Glomerular endothelial cell (primary cell): ENCODE measurements at places on chromosomes 4 and X. TPM values are rescaled to one million over a fixed set of nuclear protein-coding genes. Genes with fewer than 3 reads are reported as not detected.

Gene CXCL3
- total RNA-seq, result 4.3 and 21.2 TPM in 2 replicates

Gene RNF175
- total RNA-seq, result not detected in 2 replicates

Gene GC
- total RNA-seq, result not detected in 2 replicates

Gene HHIP
- total RNA-seq, result 21.0 and 143 TPM in 2 replicates

Gene CABS1
- total RNA-seq, result not detected in 2 replicates

Gene RIBC1
- total RNA-seq, result 2.3 TPM in 1 of 2 replicates, not detected in the other

Gene TREX2
- total RNA-seq, result 1.4 and 3.2 TPM in 2 replicates

- no peak for DNase-seq
Observed at GRCh38 chr4:120352739-120353138, 286.1 kb upstream of the MAD2L1 start.

- DNase-seq, result no peak
Observed at GRCh38 chr4:96598465-96598864, 758.6 kb downstream of the PDHA2 start.

GRCh38 chr4:114729068-114729738, 130.6 kb downstream of the UGT8 start:
- no peak for DNase-seq

- DNase-seq, result no peak
Observed at GRCh38 chrX:27619975-27620374, 29.8 kb downstream of the DCAF8L2 start.

DNA sequence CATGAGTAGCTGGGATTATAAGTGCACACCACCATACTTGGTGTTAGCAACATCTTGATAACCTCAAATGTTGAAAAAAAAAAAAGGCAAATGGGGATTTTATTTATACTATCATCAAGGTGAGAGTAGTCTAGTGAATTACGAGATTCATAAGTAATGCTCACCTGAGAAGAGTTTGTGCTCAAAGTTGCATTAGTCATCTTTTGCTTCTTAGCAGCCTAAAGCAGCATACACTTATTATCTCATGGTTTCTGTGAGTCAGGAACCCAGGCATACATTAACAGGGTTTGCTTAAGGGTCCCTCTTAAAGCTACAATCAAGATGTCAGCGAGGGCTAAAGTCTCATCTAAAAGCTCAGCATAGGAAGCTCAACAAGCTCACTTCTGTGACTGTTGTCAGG, 8.2 kb upstream of the EXOSC9 start:
- DNase-seq, result no peak

- DNase-seq, result no peak
Observed at GRCh38 chr4:646460-646859, 21.1 kb downstream of the PDE6B start.

DNA sequence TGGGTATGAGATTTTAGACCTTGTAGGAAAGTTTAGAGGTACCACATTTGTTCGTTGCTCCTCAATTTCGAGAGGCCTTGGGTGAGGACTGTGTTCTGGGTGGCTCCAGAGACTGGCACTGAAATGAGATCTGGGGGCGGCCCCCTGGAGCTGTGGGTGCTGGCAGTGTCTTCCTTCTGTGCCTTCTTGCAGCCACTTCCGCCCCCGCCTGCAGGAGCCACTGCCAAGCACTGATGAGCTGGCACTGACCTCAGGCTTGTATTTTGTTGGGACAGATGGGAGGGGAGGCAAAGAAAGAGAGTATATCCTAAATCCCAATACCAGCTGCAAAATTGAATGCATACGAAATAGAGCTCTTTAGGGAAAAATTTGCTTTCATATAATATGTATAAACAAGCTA, 64.5 kb upstream of the CLDN34 start:
- DNase-seq, result no peak

GRCh38 chr4:185212581-185212980, 3.2 kb downstream of the SNX25 start:
- DNase-seq, result no peak

DNA sequence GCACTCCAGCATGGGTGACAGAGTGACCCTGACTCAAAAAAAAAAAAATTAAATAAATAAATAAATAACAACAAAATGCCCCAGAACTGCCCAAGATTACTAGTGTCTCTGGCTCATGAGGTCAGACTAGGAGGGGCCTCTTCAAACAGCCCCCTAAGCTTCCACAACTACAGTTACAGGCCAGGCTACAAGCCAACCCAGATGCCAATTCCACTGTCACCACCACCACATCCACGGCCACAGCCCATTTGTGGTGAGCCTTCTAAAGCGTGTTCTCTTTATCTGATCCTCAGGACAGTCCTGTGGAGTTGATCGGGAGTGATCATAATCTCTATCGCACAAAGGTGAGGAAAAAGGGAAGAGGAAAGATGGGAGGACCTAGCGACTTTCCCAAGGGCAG, 36.6 kb downstream of the IGFBP7 start:
- no peak for DNase-seq

DNA sequence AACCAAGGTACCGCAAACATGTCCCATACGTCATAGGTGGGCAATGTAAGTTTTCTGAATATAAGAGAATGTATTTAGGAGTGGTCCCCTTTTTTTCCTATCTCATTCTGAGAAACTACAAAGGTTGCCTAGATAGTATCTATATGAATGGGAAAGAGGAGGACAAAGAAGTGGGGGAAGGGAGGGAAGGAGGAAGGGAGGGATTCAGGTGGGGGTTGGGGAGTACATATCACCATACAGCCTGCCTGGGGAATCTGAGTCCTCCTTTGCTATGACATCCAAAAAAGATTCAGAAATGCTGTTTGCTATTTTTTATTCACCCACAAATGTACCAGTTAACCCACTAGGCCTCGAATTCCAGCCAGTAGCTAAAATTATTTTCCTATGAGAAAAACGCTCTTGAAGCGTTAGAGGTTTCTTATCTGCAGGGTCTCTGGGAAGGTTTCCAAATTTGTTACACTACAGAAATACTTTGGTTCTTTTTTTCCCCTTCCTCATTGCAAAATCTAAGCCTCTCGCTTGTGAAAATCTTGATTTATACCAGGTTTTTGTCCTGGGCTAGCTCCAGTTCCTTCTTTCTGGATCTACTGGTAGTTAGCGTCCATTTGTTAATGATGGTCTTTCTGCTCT, 212.9 kb downstream of the NSUN7 start:
- DNase-seq, result no peak

DNA sequence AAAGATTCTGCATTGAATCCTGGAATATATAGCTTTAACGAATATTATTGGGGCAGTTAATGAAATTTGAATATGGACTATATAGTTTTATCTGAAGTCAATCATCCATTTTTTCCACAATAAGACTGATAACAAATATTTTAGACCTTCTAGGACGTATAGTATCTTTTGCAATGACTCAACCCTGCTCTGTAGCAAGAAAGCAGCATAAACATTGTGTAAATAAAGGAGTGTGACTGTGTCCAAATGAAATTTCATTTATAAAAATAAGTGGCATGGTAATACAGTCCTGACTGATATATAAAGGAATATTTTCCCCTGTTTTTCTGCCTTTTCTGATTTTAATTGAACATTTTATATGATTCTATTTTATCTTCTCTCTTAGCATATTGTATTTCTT, 947.7 kb upstream of the SLIT2 start:
- no peak for DNase-seq

DNA sequence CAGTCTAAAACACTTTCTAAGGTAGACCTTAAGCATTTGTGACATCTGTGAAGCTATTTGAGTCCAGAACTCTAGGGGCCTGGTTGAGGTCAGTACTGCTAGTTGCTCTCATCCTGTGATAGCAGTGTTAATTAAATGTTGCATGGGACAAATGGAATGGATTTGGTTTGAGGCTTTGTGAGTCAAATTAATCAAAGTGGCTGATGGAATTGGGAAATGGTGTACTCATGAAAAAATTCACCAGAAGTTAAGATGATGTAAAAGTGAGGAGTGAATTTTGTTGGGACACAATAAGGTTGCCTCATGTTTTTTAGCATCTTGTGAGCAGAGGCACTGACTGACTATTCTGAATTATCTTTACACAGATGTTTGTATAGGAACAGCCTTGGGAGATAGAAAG, 99.2 kb upstream of the ARSJ start:
- no peak for DNase-seq

GRCh38 chrX:3037218-3037617, 4.1 kb upstream of the ARSF start:
- DNase-seq, result no peak

DNA sequence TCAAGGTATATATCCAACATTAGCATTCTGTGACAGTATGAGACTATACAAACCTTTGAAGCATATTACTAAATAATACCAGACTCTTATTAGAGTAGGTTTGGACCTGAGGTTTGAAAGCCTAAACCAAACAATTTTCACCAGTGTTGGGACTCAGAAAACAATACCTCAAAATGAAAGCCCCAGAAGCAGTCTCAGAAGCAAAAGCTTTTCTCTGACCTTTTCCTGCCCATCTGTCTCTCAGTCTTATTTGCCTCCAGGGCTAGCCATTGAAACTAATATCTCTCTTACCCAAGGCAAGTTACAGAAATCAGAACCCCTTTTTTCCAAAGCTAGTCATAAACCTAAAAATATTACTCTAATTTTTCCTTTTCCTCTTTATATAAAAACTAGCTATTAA, 163.3 kb downstream of the PTCHD1 start:
- no peak for DNase-seq

- no peak for DNase-seq
Observed at GRCh38 chr4:161650812-161651211, 513.0 kb downstream of the FSTL5 start.

GRCh38 chr4:48742412-48742811, 37.7 kb downstream of the FRYL start:
- DNase-seq, result no peak

DNA sequence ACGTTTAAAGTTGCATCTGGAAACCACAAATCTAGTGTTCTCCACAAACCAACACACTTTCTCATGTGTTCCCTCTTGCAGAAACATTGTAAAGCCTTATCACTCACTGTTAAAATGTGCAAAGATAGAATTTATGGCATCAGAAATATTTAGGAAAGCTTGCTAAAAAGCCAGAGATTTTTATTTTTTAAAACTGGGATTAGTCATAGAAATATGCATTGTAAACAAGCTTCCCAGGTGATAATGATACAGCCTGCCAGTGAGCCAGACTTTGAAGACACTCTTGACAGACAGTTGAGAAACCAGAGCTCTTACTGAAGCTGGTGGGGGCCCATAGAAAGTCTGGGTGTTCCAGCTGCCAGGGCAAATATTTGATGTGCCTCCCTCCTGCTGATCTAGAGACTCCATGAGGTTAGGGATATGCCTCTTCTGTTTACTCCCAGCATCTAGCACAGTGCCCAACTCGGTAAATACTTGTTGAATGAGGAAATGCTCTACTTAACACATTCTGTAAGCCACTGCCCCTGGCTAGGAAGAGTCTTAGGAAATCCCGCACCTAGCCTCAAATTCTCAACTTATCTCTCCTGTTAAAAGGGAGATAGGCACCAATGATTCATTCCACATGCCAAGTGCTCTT, 179.0 kb upstream of the RASGEF1B start:
- no peak for DNase-seq

DNA sequence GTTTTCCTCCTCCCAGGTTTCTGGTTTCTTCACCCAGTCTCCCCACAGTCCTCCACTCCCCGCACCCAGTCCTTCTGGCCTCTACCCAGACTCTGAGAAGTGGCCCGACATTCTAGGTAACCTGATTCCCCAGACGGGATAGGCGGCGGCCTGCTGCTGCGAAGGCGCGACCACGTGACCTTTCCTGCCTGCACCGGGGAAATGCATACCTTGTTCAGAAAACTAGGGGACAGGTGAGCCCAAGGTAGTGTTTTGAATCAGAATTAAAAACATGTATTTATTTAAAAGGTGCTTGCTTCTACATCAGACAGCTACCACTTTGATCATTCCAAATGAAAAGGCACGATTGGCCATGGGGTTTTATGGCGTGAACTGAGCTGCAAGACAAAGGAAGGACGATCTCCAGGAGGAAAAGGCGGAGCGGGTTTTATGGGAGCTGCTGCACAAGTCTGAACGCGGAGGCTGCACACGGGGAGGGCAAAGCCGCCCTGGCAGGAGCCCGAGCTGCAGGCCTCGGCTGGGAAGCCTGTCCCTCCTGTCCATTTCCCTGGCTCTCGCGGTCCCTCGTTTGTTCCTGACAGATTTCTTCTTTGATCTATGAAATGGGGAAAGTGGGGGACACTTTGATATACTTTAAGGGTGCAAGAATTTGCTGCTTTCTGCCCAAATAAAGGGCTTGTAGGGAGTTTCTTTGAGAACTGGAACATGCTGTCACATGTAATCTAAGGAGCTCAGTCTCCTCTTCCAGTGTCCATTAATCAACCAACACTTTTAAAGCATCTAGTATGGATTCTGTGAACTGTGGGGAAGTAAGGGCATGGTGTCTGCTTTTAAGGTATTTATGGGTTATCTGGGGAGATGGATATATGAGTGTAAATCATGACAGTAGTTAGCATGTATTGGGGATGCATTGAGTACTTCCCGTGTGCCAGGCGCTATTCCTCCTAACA, 150.9 kb downstream of the SPRY1 start:
- no peak for DNase-seq

- no peak for DNase-seq
Observed at GRCh38 chrX:146264763-146265375, 447.2 kb downstream of the SLITRK2 start.

DNA sequence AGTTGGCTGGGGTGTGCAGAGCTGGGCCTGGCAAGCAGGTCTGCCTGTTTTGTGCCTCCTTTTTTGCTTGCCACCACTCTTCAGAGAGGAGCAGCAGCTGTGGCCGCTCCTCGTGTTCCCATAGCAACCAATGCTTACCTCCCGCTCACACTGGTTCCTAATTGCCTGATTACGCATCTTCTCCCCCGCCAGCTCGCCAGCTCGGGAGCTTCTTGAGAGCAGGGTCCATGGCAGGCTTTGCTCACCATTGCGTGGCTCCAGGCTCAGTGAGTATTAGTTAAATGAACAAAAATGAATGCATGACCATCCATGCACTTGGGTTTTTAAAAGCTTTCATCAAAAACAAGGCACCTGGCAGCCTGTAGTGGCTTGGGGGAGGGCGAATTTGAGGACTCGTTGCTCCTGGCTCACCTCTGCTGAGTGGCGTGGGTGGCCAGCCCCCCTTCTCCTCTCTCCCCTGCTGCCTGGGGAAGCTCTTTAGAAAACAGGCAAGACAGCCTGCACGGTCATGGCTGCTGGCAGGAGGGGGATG, 14.2 kb upstream of the PJA1 start:
- DNase-seq, result no peak

GRCh38 chr4:114598191-114599121, at the start of gene UGT8:
UGT8 (plus strand) TSS chr4:114598807; CDS start chr4:114622881, 24,074 bp downstream.
- no peak for DNase-seq

- DNase-seq, result no peak
Observed at GRCh38 chr4:48668254-48669017, 111.6 kb downstream of the FRYL start.
